CD4-positive, alpha-beta T cell treated with Interleukin-4 for 4 hours (primary cell): ENCODE measurements at places on chromosomes 1 and 21.

DNA sequence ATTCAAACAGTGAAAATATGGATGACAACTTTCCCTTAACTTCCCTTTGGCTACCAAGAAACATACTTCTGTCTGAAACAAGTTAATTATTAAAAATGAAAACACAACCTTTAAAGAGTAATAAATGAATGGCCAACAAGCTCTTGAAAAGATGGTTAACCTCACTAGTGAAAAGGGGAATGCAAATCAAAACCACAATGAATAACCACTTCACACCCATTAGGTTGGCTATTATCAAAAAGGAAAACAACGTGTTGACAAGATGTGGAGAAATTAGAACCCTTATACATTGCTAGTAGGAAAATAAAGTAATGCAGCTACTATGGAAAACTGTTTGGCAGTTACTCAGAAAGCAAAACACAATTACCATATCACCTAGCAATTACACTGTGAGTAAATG lies 14.1 kb downstream of the COP1 start:
- peak; percentile 6 for DNase-seq

DNA sequence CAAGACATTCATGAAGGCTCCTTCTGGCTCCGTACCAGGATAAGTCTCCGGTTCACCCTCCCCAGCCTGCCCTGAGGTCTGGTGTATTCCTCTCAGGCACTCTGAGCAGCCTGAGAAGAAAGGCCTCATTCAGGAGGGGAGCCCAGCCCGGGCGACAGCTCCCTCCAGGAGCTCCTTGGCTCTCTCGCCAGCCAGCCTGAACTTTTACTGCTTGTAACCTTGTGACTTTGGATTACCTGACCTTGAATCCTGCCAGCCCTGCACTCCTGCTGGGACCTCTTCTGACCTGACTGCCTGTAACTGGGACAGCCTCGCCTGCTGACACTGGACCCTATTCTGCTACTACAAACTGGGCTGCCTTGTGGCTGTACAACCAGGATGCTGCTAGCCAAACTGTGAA lies 65.8 kb downstream of the CD34 start:
- no peak for DNase-seq

DNA sequence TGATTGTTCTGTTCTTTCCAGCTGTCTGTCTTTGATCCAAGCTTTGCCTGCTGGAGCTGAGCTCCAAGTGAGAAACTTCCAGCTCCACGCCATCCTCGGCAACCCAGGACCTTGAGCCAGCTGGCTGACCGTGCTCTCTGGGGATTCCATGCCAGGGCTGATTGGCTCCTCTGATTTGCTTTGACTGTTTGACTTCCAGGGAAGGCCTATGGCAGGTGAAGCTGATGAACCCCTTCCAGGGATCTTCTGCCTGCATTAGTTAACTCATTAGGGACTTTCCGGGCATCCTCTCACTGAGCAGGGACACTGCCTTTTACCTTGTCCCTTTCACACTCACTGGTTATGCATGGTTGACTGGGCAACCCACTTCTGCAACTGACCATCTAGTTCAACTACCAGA lies 406.1 kb downstream of the RPS6KC1 start:
- no peak for DNase-seq

DNA sequence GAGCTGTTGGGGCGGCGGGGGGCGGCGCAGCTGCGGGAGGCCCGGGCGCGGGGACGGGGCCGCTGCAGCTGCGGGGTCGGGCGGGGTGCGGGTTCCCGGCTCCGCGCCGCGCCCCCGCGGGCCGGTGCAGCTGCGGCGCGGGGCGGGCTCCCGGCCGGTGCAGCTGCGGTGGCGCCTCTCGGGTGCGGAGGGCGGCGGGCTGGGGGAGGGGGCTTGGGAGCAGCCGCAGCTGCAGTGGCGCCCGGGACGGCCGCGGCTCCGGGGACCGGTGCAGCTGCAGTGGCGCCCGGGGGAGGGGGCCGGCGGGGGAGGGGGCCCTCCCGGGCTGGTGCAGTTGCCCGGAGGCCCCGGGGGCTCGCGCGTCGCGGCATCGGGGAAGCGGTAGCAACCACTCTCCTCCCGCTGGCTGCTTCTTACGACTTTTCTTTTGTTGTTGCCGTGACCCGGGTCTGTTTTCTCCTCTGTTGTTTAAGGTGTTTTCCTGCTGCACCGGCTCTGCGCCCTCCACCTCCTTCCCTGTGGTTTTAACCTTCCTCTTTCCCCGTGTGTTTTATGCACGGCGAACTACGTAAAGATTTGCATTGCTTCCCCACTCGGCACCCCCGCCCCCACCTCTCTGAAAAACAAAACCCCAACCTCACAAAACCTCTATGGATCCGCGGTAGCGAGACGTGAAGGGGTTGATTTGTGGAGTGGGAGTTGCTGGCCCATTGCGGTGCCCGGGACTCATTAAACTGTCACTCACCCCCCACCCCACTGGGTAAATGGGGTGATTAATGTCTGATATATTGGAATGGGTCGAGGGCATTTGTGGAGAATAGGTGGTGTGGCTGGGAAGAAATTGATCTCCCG lies 1.7 kb upstream of the ZBTB18 start:
- DNase-seq: peak; percentile 47

- DNase-seq: no peak
Observed at GRCh38 chr1:114000406-114000805, 21.1 kb downstream of the OLFML3 start.

DNA sequence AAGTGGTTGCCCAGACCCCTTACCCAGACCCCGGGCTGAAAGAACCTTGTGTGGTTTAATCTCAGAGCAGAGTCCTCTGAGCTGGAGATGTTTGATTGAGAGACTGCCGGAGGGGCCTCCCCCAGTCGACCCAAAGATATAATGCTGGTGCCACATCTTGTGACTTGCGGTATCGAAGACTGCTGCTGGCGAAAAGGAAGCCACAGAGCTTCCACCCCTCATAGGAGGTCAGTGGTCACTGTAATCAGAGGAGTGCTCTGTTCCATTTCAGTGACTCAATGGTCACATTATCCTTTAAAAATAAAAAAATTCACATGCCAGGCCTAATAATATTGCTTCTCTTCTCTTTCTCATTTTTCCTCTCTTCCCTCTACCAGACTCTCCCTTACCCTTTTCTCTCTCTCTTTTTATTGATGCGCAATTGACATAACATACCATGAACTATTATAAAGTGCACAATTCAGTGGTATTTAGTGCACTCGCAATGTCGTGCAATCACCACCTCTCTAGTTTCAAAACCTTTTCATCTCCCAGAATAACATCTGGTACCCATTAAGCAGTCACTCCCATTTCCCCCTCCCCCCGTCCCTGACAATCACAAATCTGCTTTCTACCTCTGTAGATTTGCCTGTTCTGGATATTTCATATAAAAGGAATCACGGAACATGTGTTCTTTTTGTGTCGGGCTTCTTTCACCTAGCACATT lies 52.6 kb upstream of the LYST start:
- DNase-seq: no peak

GRCh38 chr1:175674186-175674585 lies 69.2 kb downstream of the TNR start:
- no peak for DNase-seq
